Activated CD4-positive, alpha-beta T cell treated with anti-CD3 and anti-CD28 coated beads, Interleukin-2, amount 10 ng/mL, durations not matched to agents 24 days and 14 days (primary cell): ENCODE measurements at places on chromosomes 1 and 21.

DNA sequence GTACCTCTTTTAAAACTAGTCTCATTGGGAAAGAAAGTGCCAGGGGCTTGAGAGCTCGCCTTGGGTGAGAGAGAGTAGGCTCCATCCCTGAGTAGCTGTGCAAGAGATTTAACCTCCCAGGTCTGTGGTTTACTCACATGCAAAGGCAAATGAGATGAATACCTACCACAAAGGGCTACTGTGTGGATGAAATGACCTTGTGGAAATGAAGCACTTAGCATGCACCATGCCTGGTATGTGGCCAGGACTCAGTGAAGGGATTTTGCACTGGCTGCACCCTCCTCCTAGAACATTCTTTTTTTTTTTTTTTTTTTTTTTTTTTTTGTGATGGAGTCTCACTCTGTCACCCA is 120.3 kb downstream of the PROX1 start:
- H3K4me3 ChIP-seq: no peak overlapping the region
- H3K36me3 ChIP-seq: no peaks in the 10 kb centered on the region
- no peaks in the 10 kb centered on the region for H3K27me3 ChIP-seq
- no peak overlapping the region for H3K27ac ChIP-seq
- peaks cover 2% of the 10 kb centered on the region for H3K4me1 ChIP-seq
- no peak for DNase-seq

DNA sequence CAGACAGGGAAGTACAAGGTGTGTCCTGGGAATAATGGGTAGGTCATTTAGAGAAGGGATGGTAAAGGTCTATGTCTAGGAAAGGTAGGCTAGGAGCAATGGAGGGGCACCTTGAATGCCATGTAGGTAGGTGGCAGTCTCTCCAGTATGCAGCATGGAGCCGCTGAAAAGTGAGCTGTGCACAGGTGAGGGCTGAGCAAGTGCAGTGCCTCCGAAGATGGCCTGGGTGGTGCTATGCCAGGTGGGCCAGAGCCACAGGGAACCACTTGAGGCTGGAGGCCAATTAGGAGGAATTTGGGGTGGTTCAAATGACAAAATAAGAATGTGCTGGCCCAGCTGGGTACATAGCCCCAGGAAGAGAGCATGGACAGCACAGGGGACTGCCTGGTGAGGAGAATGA is 25.0 kb downstream of the RNU5D-1 start:
- H3K4me3 ChIP-seq: no peak overlapping the region
- peaks cover 4% of the 10 kb centered on the region for H3K27me3 ChIP-seq
- no peak overlapping the region for H3K27ac ChIP-seq
- no peak for DNase-seq
- no peaks in the 10 kb centered on the region for H3K36me3 ChIP-seq
- H3K4me1 ChIP-seq: peaks cover 13% of the 10 kb centered on the region

DNA sequence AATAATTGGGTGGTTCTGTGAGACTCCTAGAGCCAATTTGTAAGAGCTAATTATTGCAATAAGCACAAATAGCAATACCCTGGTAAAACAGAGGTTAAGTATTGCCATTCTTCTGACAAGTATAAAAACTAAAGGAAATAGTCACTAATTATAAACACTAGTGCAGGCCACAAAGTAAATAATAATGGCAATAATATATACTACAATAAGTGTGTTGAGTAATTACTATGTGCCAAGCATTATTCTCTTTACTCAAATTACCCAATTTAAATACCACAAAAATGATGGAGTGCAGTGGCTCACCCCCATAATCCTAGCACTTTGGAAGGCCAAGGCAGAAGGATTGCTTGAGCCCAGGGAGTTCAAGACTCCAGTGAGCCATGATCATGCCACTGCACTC is 15.3 kb downstream of the ZMYM6 start:
- peaks cover 22% of the 10 kb centered on the region for H3K36me3 ChIP-seq
- H3K4me3 ChIP-seq: no peak overlapping the region
- DNase-seq: no peak
- no peaks in the 10 kb centered on the region for H3K27me3 ChIP-seq
- no peaks in the 10 kb centered on the region for H3K4me1 ChIP-seq

DNA sequence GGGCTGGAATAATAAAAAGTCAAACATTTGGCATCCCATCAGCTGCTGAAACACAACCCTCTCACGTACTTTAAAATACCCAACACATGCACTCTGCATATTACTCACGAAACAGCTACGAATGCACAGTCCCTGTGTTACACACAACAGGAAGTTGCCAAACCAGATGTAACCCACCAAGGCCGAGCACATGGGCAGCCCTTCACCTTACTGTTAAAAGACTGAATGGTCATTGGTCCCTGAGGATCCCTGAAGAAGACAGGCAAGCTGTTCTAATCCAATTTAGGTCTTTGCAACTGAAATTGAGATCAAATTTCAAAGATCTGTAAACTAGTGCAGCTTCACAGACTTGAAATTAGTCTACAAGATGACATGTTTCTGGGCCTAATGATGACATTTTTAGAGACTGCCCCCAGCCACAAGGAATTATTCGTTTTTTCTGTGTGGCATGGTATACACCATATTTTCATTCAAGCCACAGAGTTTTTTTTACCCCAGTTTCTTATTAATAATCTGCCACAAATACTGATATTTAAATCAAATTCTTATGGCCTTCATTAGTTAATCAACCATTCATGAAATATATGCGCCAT is 25.6 kb upstream of the IER5 start:
- H3K4me3 ChIP-seq: peak overlapping the region; percentile 76
- peaks cover 2% of the 10 kb centered on the region for H3K27me3 ChIP-seq
- peak overlapping the region; percentile 86 for H3K27ac ChIP-seq
- H3K36me3 ChIP-seq: peaks cover 24% of the 10 kb centered on the region

- H3K27ac ChIP-seq: no peak overlapping the region
- no peak overlapping the region for H3K4me3 ChIP-seq
- DNase-seq: no peak
- no peaks in the 10 kb centered on the region for H3K36me3 ChIP-seq
Observed at GRCh38 chr1:54645806-54646676, 4.5 kb downstream of the MROH7 start.

GRCh38 chr1:232581932-232582331 is 48.0 kb downstream of the SIPA1L2 start:
- H3K27ac ChIP-seq: no peak overlapping the region
- peaks cover 36% of the 10 kb centered on the region for H3K4me1 ChIP-seq
- no peaks in the 10 kb centered on the region for H3K36me3 ChIP-seq
- H3K27me3 ChIP-seq: no peaks in the 10 kb centered on the region
- H3K4me3 ChIP-seq: no peak overlapping the region

DNA sequence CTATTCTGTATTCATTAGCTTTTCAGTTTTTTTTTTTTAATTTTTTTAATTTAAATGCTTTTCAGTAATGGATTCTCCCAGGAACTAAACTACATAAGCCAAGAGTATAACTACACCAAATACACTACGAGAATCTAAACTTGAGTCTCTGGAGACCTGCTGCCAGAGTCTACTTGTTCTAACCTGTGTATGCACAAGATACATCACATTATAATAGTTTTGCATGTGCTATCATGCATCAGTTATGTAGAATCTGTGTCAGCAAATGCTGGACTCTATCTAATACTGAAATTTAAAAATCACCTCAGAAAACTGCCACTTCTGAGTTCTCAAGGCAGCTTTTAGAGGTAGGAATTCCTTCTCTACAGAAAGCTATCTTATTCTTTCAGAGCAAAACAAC is 146.3 kb upstream of the GREM2 start:
- no peaks in the 10 kb centered on the region for H3K4me1 ChIP-seq
- DNase-seq: no peak
- no peaks in the 10 kb centered on the region for H3K27me3 ChIP-seq
- no peak overlapping the region for H3K27ac ChIP-seq
- no peak overlapping the region for H3K4me3 ChIP-seq
- H3K36me3 ChIP-seq: no peaks in the 10 kb centered on the region

DNA sequence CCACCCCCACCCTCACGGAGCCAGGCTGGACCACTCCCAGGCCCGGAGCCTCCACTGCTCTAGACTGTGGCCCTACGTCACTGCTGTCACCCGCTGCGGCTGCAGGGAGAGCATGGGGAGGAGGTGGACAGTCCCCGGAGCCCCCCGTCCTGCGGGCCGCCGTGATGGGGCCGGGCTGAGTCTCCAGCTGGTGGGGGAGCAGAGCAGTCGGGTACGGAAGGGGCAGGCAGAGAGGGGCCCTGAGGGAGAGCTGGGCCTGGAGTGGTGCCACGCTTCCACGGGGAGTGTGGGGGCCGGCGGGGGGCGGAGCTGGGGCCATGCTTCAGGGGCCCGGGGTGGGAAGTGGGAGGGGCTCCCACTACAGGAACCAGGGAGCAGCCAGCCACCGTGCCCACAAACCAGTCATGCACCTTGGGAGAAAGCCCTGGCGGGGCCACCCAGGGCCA is 98.9 kb upstream of the KCNK1 start:
- no peak overlapping the region for H3K27ac ChIP-seq
- H3K36me3 ChIP-seq: no peaks in the 10 kb centered on the region
- no peaks in the 10 kb centered on the region for H3K27me3 ChIP-seq
- DNase-seq: no peak
- H3K4me1 ChIP-seq: no peaks in the 10 kb centered on the region

DNA sequence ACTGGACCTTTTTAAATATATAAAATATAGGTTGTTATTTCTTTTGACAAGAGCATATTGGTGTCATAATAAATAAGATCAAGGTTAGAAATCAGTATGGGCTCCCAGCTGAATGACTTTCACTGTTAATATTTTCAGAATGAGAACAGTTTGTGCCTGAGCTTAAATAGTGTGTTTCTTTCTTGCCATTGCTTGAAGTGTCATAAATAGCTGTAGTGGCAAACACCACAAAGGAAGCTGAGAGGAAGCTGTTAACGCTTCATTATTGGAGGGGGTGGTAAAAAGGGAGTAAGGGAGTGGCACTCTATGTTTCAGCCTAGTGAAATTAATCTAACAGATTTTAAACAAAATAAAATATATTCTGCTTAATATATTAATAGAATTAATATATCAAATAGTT is 1089.8 kb upstream of the NCAM2 start:
- no peak overlapping the region for H3K4me3 ChIP-seq
- no peaks in the 10 kb centered on the region for H3K36me3 ChIP-seq
- DNase-seq: no peak
- no peak overlapping the region for H3K27ac ChIP-seq
- H3K4me1 ChIP-seq: no peaks in the 10 kb centered on the region

- H3K36me3 ChIP-seq: no peaks in the 10 kb centered on the region
- H3K27me3 ChIP-seq: peaks cover 4% of the 10 kb centered on the region
- peaks cover 14% of the 10 kb centered on the region for H3K4me1 ChIP-seq
- H3K27ac ChIP-seq: no peak overlapping the region
- no peak for DNase-seq
Observed at GRCh38 chr1:116605315-116605714, 34.5 kb upstream of the CD58 start.

DNA sequence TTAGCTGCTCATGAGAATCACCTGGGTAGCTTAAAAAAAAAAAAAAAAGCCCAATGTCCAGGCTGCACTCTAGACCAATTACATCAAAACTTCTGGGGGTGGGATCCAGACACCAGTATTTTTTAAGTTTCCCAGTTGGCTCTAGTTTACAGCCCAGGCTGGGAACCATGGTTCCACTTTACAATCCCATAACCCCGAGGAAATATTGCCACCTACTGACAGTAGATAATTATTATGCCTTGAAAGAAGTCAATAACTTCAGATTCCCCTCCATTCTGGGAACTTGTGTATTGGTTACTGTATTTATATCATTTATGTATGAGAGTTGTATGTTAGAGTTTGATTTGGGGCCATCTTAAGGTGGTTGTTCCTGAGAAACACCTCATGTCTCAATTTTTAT is 100.2 kb downstream of the SPATA46 start:
- H3K4me3 ChIP-seq: no peak overlapping the region
- peaks cover 12% of the 10 kb centered on the region for H3K27me3 ChIP-seq
- H3K27ac ChIP-seq: no peak overlapping the region
- DNase-seq: no peak
- H3K4me1 ChIP-seq: no peaks in the 10 kb centered on the region
- H3K36me3 ChIP-seq: no peaks in the 10 kb centered on the region

DNA sequence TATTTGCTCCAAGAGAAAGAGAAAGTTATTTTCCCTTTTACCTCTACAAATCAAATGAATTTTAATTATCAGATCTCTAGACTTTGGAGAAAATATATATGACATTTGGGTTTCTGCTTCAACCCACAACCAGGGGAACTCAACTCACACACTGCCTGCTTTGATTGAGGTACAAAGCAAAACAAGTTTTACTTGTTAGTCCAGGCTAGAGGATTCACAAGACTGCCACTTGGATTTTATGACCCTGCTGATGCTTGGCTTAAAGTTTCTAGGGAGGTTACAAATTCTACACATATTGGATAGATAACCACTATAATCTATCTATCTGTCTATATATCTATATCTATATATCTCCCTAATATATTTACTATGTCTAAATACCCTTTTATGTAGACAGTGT is 467.3 kb upstream of the RGS18 start:
- no peaks in the 10 kb centered on the region for H3K27me3 ChIP-seq
- H3K27ac ChIP-seq: no peak overlapping the region
- H3K36me3 ChIP-seq: no peaks in the 10 kb centered on the region
- no peak overlapping the region for H3K4me3 ChIP-seq
- no peaks in the 10 kb centered on the region for H3K4me1 ChIP-seq

- peaks cover 48% of the 10 kb centered on the region for H3K4me1 ChIP-seq
- H3K27me3 ChIP-seq: no peaks in the 10 kb centered on the region
- DNase-seq: no peak
- peaks cover 4% of the 10 kb centered on the region for H3K36me3 ChIP-seq
Observed at GRCh38 chr1:185157599-185158412, 839 bp downstream of the SWT1 start.

GRCh38 chr1:16921391-16922185 is at the start of gene CROCC:
CROCC (plus strand) TSS chr1:16921931; CDS start chr1:16922019, 88 bp downstream.
- peak within 1 kb of the TSS; percentile 70 for H3K27ac ChIP-seq
- no peaks in the 10 kb centered on the region for H3K36me3 ChIP-seq
- no peaks in the 10 kb centered on the region for H3K27me3 ChIP-seq
- H3K4me1 ChIP-seq: peaks cover 16% of the 10 kb centered on the region
- DNase-seq: peak; percentile 84

DNA sequence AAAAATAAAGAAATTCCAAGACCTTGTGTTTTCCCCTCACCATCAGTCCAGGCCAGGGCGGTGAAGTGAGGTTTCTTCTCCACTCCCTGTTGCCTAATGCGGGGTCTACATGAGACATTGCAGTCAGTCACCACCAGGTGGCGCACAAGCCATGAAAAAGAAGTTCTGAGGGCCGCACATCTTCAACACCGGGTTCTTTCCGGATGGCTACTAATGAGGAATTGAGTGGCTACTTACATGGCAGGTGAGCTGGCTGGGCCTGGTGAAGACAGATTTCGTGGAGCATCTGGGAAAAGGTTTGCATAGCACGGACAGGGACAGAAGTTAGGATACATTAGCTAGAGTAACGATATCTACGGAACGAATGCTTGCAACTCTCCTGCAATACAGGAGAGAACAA is 15.8 kb upstream of the S100A11 start:
- DNase-seq: peak; percentile 94
- H3K4me3 ChIP-seq: no peak overlapping the region
- H3K27me3 ChIP-seq: peaks cover 32% of the 10 kb centered on the region
- no peaks in the 10 kb centered on the region for H3K36me3 ChIP-seq
- peaks cover 27% of the 10 kb centered on the region for H3K4me1 ChIP-seq
